ENCODE measurements at places on chromosomes 7 and 10.

DNA sequence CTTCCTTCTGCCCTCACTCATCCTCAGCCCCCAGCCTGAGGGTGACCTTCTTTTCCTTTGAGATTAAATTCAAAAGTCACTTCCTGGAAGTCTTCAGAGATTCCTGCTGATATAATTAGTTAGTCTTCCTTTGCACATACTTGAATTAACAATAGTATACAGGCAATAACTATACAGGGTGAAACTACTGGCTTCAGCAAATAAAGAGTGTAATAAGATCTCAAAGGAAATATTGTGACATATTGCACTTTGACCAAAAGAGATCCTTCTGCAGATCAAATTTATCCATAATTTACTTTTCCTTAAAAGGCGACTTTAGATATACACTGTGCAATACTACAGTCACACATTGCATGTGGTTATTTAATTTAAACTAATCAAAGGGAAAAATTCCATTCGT, 123.8 kb downstream of the SEMA3A start:
- no peak for DNase-seq

DNA sequence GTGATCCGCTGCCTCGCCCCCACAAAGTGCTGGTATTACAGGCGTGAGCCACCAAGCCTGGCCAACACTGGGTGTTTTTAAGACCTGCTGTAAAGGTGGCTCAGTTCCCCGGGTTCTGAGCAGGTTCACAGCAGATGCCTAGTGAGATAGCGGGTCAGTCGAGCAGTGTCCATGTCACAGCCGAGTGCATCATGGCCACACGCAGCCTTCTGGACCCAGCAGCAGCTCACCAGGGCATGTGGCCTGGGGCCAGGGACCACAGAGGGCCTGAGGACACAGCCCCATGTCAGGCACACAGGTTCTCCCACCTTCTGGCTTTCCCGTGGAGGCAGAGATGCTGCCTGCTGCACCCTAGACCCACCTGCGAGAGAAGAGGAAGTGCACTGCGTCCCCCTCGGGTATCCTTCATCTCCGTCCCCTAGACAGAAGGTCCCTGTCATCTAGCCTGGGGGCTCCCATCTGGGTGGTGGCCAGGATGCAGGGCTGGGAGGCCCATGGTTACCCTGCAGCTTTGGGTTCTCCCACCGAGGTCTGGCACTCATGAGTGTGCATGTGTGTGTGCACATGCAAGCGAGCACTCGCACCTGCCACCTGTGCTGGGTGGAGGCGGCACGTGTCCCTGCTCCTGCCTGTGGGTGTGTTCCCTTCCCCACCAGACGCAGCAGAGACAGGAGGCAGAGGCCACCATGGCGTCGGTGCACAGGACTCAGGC, 98.6 kb downstream of the NKX6-2 start:
- DNase-seq = no peak

DNA sequence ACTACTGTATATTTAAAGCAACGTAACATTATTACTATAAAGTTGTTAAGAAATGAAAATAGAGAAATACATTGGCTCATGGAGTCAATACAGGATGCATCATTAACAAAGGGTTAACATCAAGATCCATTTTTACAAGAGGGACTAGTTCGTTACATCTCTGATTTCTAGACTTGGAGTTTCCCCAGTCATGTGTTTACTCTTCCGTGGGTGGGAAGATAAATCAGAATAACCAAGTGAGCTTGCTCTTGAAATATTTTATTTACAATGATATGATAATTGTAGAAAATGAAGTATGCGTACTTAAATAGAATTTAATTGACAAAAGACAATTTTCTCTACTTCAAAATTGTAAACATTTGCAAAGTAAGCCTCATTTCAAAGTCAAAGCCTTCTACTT, 1.0 kb upstream of the PRKAR2B start:
- no peak for DNase-seq

DNA sequence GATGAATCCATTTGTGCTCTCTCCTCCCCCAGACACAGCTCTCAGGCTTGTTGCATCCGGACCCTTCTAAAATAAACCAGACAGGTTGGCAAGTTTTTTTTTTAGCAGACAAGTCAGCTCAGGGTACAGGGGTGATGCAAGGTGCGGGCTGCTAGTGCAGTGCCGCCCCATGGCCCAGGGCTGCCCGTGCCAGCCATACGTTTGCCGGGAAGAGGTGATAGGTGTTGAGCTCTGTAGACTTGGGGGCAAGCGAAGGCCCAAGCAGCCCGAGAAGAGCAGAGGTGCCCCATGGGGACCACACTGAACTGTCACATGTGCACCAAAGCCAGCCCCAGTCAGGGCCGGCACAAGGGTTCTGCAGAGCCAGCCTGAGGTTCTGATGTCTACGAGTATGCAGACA, 57.1 kb upstream of the PDSS1 start:
- DNase-seq = no peak

GRCh38 chr7:124943472-124943871, 13.8 kb upstream of the POT1 start:
- no peak for DNase-seq

- no peak for DNase-seq
Measured at GRCh38 chr7:136492366-136492765, 376.1 kb upstream of the CHRM2 start.

DNA sequence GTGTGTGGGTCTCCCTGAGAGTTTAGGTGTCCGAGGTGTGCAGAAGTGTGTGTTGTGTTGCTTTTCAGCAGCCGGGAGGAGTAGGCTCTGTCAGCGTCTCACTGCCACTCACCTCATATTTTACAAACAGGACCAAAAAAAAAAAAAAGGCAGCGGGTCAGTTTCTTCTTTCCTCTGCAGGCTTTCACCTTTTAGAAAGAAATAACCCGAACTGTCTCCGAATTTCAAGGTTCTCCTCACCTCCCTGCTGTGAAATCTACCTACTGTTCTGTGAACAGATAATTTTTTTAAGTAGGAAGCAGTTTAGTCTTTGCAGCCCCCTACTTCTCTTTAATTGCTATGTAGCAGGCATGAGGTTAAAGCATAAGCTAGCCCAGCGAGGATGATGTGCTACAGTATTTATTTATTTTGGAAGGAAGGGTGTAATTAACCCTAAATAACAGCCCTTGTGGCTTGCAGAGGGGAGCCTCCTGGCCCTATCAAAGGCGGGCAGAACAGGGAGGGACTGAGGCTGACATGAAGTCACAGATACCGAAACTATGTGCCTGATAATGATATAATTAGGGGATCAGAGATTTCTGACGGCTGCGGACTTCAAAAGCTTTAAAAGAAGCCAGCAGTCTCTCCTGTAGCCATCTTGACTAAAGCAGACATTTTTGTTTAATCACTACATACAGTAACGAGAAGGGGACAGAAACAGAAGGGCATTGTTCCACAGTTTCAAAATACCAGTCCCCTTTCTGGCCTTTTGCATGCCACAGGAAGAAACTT, 1.6 kb downstream of the BAMBI start:
- no peak for DNase-seq

DNA sequence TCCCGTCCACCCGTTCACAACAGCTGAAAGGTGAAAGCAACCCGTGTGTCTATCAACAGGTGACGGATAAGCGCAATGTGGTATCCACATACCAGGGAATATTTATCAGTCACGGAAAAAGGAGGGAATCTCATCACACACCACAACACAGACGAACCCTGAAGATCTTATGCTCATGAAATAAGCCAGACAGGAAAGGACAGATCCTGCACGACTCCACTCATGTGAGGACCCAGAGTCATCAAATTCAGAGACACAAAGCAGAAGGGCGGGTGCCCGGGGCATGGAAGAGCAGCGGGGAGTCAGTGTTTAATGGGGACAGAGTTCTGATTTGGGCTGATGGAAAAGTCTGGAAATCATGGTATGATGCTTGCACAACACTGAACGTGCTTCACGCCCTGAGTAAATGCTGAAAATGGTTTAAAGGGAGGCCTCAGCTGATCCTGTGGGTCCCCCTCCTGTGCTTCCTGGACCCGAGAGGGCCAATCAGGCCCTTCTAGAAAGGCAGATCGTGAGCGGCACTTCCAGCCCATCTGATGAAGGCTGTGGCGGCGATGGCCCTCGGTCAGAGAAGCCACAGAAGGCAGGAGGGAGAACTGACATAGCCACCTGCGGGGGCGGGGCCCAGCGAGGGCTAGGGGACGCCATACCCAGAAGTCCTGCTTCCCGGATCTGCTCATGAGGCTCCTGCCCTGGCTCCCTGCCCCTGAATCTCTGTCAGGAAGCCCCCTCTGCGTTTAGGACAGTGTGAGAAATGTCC, 19.1 kb downstream of the WDR86 start:
- DNase-seq = no peak

DNA sequence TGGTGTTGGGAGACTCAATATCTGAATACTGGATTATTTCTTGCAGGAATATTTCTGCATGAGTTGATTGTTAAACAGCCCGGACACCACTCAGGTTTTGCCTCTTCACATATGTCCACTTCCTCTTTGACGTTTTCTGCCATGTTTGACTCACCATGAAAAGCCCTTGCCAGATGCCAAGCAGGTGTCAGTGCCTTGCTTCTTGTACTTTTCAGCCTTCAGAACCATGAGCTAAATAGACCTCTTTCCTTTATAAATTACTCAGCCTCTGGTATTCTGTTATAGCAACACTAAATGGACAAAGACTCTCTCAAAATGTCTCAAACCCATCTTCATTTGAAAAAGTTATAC, 24.7 kb upstream of the MACC1 start:
- no peak for DNase-seq
